Bone marrow (tissue), 2 donors: ENCODE measurements at places on chromosomes 11 and 22.

- no peak for DNase-seq
Observed at GRCh38 chr11:113493206-113493605, 18.0 kb upstream of the DRD2 start.

DNA sequence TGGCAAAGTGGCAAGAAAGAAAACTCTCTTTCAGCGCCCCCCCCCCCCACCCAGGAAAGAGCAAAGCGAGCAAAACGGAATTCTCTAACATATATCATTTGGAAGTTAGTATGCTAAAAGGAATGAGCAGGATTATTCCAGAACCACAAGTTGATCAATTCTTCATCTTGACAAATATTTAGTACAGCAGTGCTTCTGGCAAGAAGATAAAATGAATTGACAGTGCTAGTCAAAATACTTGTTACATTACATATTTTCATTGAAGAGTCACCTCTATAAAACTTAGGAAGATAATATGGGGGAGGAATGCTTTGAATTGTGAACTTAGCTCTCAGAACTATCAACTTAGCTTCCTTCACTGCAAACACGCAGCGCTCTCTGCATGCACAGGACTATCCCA, 377.4 kb downstream of the DYNC2H1 start:
- DNase-seq, result no peak

- DNase-seq, result no peak
Observed at GRCh38 chr11:86624366-86624765, 48.0 kb downstream of the ME3 start.

DNA sequence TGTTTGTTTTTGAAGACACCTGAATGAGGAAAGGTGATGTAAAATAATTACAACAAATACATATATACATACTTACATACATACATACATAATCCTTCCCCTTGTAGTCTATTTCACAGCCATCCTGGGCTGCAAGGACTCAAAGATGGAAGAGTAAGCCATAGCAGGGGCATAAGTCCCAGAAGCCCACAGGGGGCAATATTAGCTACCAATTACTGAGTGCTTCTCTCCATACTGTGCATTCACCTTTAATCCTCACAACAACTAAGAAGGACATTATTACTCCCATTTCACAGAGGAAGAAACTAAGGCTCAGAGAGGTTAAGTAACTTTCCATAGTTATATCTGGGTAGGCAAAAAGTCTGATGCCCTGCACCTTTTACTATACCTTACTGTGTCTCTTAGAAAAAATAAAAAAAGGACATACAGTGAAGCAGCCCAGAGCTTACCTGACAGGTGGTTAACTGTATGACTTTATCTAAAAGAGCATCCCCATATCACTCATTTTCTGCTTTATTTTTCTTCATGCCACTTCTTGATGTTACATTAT, 2.7 kb downstream of the SERGEF start:
- no peak for DNase-seq

GRCh38 chr22:42841444-42841843, 15.6 kb downstream of the ARFGAP3 start:
- DNase-seq, result no peak

- DNase-seq, result no peak
Observed at GRCh38 chr22:45640291-45640940, 31.2 kb upstream of the ATXN10 start.

DNA sequence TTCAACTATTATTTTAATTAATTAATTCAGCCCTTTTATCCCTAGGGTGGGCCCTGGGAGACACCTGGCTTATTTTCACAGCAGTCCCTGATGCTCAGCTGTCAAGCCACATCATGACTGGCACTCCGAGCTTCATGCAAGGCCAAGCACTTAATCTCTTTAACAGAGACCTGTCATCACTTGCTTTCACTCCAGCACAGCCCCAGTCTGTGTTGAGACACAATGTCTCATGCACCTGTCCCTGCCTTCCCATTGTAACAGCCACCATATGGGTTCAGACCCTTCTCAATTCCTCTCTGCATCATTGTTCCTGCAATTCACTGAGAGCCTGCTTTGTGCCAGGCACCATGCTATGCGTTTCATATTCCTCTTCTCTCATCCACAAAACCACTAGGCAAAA, 222.2 kb upstream of the TENM4 start:
- DNase-seq, result no peak

DNA sequence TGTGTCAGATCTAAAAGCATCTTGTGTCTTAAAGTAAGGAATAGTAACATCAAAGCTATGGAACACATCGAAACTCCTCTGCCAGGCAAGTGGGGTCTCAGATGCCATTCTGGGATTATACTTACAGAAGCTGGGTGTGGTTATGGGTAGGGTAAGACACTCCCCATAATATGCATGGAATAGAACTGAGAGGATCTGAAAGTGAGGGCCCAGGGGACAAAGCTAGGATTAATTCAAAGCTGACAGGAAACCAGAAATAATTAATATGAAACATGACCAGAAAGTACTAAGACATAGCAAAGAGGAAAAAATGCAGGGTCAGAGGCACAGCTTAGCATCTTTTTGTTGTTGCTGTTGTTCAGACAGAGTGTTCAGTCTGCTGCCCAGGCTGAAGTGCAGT, 40.2 kb upstream of the EED start:
- no peak for DNase-seq

- DNase-seq, result peak; percentile 47
Observed at GRCh38 chr22:32528984-32529982, 54.7 kb downstream of the FBXO7 start.

- DNase-seq, result no peak
Observed at GRCh38 chr11:6693342-6694228, 10.4 kb upstream of the MRPL17 start.

DNA sequence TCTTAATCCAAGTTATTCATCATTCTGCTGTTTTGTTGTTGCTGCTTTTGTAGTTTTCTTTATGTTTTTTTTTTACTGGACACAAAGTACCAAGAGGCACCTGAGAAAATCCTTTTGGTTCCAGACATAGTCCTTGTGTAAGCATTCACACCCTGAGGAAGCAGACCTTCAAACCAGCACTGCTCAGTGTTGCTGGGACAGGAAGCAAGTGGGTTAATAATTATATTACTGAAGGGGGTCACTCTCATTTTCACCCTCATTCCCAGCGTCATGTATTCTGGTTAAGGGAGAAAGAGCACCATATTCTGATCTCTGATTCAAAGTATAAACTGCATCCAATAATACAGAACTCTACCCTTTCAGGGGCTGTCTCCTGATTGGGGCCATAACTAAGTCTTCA, 5.9 kb upstream of the ALKBH3 start:
- no peak for DNase-seq

- DNase-seq, result no peak
Observed at GRCh38 chr11:79018371-79018849, 422.4 kb downstream of the TENM4 start.

- DNase-seq, result no peak
Observed at GRCh38 chr11:514606-515005, 7.6 kb upstream of the RNH1 start.

- peak; percentile 27 for DNase-seq
Observed at GRCh38 chr22:50673231-50674129, 857 bp downstream of the SHANK3 start.

GRCh38 chr11:111797145-111797581, 31.0 kb upstream of the PPP2R1B start:
- peak; percentile 53 for DNase-seq

DNA sequence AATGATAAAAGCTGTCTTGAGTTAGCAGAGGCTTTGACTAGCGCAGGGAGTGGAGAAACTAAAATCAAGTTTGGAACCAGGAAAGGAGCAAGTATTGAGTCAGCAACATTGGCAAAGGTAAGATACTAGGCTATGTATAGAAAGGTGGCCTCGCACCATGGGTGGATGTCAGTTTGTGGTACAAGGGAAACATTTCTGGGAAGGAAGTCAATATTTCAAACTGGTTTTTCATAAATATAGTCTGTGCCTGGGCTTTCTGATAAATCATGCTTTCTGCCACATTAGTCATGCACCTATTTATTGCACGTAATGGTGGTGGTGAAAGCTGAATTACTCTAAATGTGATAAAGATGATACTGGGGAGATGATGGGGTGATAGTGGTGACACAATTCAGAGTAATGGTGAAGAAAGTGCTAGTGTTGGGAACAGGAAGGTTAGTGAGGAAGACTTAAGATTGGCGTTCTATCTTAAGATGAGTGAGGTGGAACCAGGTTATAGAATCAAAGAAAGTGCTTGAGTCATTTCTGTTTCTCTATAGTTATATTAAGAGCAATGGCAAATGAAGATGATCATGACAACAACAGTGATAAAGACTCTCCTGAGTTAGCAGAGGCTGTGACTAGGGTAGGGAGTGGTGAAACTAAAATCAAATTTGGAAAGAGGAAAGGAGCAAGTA, 729.0 kb downstream of the FAM181B start:
- no peak for DNase-seq

GRCh38 chr22:30191040-30191701, 55.4 kb downstream of the LIF start:
- DNase-seq, result no peak

GRCh38 chr11:39777035-39777434, 1682.4 kb downstream of the LRRC4C start:
- DNase-seq, result no peak

DNA sequence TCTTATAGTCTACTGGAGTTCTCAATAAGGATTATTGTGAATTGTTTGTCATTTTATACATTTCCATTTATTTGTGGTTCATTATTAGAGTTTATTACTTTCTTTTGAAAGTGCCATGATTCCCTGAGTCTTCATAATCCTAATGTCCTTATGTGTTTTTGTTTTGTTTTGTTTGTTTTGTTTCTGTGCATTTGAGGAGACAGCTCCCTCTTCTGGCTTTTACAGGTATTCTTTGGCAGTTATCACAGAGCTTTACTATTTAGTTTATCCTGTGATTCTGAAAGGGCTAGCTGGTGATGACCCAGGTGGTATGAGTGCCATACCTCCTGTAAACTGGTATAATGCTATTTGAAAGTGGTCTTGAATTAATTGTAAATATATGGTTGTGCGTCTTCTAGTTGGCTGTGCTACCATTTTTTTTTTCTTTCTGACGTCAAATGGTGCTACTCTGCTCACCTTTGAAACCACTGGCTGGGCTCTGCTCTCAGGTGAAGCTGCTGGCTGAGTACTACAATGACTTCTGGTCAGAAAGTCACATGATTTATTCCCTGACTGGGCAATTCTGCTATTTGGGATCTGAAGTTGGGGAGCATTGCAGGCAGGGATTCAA, 751.2 kb downstream of the JRKL start:
- no peak for DNase-seq

GRCh38 chr11:133936136-133936535, 20.6 kb downstream of the IGSF9B start:
- DNase-seq, result no peak

DNA sequence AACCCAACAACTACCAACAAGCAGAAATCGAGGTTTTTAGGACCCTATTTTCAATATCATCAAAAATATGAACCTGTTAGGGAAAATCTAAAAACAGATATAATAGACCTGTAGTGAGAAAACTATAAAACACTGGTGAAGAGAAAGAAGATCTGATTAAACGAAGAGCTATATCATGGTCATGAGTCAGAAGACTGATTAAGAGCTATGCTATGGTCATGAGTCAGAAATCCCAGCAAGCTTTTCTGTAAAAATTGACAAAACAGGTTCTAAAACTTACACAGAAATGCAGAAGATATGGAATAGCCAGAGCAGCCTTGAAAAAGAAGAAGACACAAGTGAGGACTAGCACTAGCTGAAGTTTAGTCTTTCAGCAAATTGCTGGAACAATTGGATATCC, 345.0 kb downstream of the TBC1D22A start:
- no peak for DNase-seq

DNA sequence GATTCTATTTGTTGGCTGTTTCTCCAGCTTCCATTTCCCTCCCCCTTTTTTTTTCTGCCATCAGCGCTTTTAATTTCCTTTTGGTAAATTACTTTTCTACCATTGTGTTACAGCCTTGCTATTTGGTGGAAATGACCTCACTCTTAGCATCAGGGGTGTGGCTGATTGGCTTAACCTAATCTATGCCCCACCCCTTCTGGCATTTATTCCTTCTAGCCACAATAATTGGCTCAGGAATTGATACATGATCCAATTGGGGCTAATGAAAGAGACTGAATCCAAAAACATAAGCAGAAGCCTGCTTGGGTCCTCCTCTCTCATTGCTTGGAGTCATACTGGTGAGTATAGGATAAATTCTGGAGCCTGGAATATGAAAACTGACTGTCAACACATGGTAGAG, 402.4 kb upstream of the LRRC4C start:
- DNase-seq, result no peak

GRCh38 chr11:69136471-69136870, 19.3 kb upstream of the SMIM38 start:
- no peak for DNase-seq

GRCh38 chr11:111565114-111565720, 24.7 kb downstream of the LAYN start:
- no peak for DNase-seq

DNA sequence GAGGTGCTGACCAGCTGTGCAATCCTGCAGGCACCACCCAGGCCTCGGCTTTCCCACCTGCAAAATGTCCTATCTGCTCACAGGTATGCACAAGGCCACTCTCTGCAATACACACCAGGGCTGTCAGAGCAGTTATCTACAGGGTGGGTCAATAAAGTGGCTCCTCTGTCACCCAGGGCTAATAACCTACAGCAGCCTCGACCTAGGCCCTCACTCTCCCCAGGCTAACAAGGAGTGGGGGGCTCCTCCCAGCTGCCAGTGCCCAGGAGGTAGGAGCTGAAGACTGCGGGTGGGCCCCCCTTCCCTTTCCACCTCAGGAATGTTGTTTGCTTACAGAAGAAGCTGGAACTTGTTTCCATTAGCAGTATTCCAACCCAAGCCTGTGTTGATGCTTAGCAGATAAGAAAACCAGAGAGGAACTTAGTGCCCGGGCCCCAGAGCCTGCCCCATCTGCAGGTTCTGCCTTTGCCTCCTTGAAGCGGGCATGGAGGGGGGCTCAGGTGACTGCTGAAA, 26.8 kb downstream of the MYH9 start:
- no peak for DNase-seq

DNA sequence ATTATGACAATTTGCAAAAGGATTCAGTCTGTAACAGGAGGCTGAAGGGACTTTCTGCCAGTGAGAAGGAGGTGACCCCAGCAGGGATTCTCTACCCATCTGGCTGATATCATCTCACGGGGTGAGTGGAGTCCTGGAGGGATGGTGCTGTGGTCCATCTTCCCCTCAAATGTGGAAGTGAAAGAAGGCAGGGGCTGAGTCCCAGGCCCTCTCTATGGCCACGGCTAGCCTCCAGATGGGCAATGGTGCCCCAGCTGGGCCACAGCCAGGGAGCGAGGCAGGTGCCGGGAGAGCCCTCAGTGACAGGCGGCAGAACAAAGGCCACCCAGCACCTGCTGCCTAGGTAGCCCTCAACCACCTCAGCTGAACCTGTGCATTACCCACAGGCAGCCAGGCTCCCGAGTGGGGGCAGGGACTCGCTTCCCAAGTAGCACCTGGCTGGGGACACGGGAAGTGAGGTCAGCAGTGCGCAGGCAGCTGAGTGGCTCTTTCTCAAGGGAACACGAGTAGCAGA, 6.7 kb downstream of the NECTIN1 start:
- DNase-seq, result no peak

GRCh38 chr11:133164986-133165385, 367.3 kb downstream of the OPCML start:
- DNase-seq, result no peak

- DNase-seq, result no peak
Observed at GRCh38 chr11:76752321-76753143, 30.6 kb upstream of the TSKU start.
